Gastrocnemius medialis (tissue), 4 donors: ENCODE measurements at places on chromosomes 7 and 10. TPM values are rescaled to one million over a fixed set of nuclear protein-coding genes. Genes with fewer than 3 reads are reported as not detected.

Gene SPDYE3
- not detected for total RNA-seq

Gene AKR1C1
- total RNA-seq, result 203 TPM

Gene PTF1A
- total RNA-seq, result not detected

Gene SLC29A4
- 4.6 TPM for total RNA-seq

Gene CPA1
- not detected for total RNA-seq

Gene PLAC9
- total RNA-seq, result 4.6 TPM

Gene TMEM236
- 0.71 TPM for total RNA-seq

Gene C7orf57
- not detected for total RNA-seq

Gene TRIM73
- 1.1 TPM for total RNA-seq

Gene GPR85
- total RNA-seq, result 0.13 TPM

Gene LBX1
- 13.4 TPM for total RNA-seq

Gene TLX1
- not detected for total RNA-seq

Gene SPDYE16
- 0.31 TPM for total RNA-seq

Gene VENTX
- total RNA-seq, result 0.13 TPM

Gene TMEM196
- total RNA-seq, result not detected

Gene NKX2-3
- not detected for total RNA-seq

Gene CALCR
- not detected for total RNA-seq

Gene AGR2
- 1.4 TPM for total RNA-seq

Gene TRIL
- total RNA-seq, result 0.25 TPM

Gene COL13A1
- total RNA-seq, result 2.3 TPM

Gene APBB1IP
- 0.83 TPM for total RNA-seq

Gene ECHDC3
- total RNA-seq, result 501 TPM

Gene PNLIPRP2
- total RNA-seq, result not detected

Gene CLDN4
- 0.22 TPM for total RNA-seq

Gene PNLIP
- not detected for total RNA-seq

Gene CYP3A4
- not detected for total RNA-seq

Gene OR6V1
- not detected for total RNA-seq

Gene GIMAP4
- total RNA-seq, result 16.1 TPM

Gene ZNF487
- 1.0 TPM for total RNA-seq

Gene SPACDR
- 0.29 TPM for total RNA-seq

Gene SEMA3E
- 0.41 TPM for total RNA-seq

Gene ADGRA1
- total RNA-seq, result not detected

Gene PTPN20
- 5.3 TPM for total RNA-seq

Gene NOLC1
- 71.4 TPM for total RNA-seq

Gene TRPV6
- total RNA-seq, result not detected

Gene PPP1R3A
- total RNA-seq, result 21.6 TPM

Gene TDRD1
- total RNA-seq, result 0.10 TPM

Gene ATOH7
- total RNA-seq, result not detected

Gene LRRTM3
- not detected for total RNA-seq

Gene HMX2
- total RNA-seq, result not detected

Gene UNCX
- total RNA-seq, result not detected

Gene PRKG1
- 38.2 TPM for total RNA-seq

Gene GATAD1
- total RNA-seq, result 7.3 TPM

Gene VPS37D
- total RNA-seq, result 2.2 TPM

Gene IDI2
- 204 TPM for total RNA-seq

Gene ASZ1
- total RNA-seq, result not detected

Gene DPYSL4
- 0.31 TPM for total RNA-seq

Gene UPK3BL2
- 3.0 TPM for total RNA-seq
